ENCODE measurements at places on chromosomes 13 and 19.

DNA sequence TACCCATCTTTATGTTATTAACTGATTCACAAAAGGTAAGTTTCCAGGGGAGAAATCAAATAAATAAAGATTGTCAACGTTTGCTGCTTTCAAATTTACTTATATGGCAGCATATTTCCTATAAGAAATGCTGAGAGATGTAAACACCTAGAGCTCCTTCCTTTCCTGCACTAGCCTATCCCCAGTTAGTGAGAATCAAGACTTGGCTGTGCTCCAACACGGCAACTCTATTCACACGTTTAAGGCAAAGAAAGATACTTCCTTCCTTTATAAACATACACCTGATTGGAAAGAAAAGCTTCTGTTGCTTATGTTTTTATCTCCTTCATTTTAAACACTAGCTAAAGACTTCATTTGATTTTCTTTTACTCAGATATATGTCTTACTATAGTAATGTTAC, 107.0 kb downstream of the PCDH9 start:
- DNase-seq, result no peak

DNA sequence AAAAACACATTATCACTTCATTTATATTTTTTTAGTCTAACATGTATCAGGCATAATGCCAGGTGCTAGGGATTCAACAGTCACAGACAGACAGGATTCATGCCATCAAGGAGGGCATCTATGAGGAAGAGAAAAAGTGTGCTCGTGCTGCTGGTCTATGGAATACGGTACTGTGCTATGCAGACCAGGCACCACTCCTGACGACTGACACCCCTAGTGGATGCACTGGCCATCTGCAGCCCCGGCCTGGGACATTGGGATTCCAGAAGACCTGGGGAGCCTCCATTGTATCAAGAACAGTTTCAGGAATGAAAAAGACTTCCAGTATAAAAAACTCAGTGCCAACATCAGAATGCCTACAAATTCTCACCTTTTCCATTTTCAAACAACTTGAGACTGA, 94.0 kb downstream of the KLF12 start:
- DNase-seq, result peak; percentile 32

DNA sequence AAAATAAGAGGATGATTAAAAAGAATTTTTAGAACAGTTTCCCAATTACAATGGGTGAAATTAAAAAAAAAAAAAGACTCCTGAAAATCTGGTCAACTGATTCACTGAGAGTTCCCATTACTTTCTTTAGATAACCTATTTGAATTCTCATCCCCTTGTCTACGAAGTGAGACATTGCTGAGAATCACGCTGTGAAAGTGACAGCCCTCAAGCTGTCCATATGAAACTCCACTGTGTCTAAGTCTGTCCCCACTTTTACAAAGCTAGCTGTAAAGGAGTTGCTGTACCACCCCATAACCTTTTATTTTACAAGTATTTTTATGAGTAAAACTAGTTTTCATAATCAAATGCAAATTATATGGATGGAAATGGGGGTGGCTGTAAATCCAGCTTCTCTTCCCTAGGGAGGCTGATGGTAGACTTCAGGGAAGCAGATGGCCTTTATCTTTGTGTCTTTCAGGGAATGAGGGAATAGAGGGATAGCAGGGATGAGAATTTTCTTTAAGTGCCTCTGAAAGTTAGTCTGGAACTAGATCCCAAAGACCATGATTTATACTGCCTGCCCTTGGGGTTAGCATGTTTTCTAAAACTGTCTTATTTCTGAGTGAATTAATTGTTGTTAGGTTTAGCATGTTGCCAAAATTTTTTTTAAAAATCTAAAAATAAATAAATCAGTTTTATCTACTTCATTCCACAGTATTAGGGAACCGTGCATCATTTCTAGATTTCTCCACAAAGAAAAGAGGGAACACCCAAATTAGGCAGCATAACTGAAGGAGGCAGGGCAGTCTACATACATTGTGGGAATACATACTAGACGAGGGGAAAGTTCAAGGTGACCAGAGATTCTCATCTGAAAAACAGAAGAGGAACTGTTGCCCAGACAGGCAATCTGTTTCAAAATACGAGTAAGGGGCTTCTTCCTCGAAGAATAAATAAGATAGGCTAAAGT, 1219.1 kb downstream of the UQCRFS1 start:
- DNase-seq, result no peak

GRCh38 chr13:24007979-24008620, 110.8 kb upstream of the C1QTNF9B start:
- DNase-seq, result no peak

DNA sequence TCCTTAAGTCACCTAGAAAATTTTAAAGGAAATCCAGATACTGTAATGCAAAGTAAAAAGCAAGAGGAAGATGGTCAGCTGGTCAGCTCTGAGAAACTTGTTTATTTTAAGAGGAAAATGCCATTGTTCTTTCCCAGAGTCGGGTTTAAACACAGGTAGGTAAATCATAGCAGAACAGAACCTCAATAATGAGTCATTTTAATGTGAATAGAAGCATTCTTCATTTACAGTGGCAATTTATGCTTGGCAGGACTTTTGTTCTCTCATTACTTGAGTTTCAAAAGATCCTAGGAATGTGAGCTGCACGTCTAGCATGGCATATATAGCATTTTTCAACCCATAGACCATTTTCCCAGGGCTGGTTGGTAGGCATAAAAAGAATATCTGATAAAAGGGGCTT, 132.3 kb downstream of the LIG4 start:
- DNase-seq, result no peak

- DNase-seq, result peak; percentile 73
Measured at GRCh38 chr19:48999481-49000325, 6.0 kb downstream of the RUVBL2 start.

DNA sequence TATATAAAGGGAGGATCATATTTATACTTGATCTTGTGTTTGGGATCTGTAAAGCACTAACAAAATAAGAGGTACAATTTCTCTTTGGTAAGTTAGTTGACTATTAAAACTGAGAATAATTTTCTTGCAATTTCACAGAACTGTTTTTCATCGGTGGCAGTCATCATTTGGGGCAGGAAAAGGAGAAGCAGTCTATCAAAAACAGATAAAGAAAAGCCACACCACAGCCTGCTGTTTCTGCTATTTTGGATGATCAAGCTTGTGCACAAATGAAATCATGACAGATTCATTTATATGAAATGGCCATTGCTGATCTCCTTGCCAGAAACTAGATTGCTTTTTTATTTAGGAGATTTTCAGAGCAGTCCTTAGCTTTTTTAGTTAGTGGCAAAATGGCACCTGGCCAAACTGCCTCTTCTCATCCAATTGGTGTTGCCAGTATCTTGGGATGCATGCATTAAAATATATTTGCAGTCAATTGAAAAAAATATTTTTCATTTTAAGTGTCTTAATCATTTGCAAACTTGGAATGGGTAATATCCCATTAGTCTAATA, 326.0 kb downstream of the HS6ST3 start:
- DNase-seq, result no peak

All from fibroblast of mammary gland (primary cell).